ENCODE measurements at places on chromosomes 1 and 21. TPM values are rescaled to one million over a fixed set of nuclear protein-coding genes. Genes with fewer than 3 reads are reported as not detected.

Gene RGS1
- 383 TPM for total RNA-seq

Gene MEGF6
- total RNA-seq = 33.9 TPM

Gene ZFP69B
- 3.4 TPM for total RNA-seq

Gene MCOLN2
- 23.1 TPM for total RNA-seq

Gene BROX
- 33.9 TPM for total RNA-seq

Gene DYNLT5
- total RNA-seq = not detected

Gene PRKAA2
- total RNA-seq = not detected

Gene PADI4
- 0.57 TPM for total RNA-seq

Gene ELF3
- total RNA-seq = 1.1 TPM

Gene OR2T33
- total RNA-seq = not detected

Gene CD1D
- total RNA-seq = not detected
